Posterior cingulate gyrus (tissue), 11 donors: ENCODE measurements at places on chromosomes 3 and 15.
A peak's percentile ranks its signal among the peaks of the same experiment; 100 is the strongest.

- no peak for DNase-seq
Measured at GRCh38 chr3:37287776-37288175, 113.4 kb upstream of the LRRFIP2 start.

GRCh38 chr15:83692746-83693581 lies 39.0 kb downstream of the ADAMTSL3 start:
- DNase-seq: no peak

GRCh38 chr3:2352134-2352762 lies 253.6 kb downstream of the CNTN4 start:
- DNase-seq: peak; percentile 70

GRCh38 chr15:100307241-100308212 lies 34.2 kb downstream of the ADAMTS17 start:
- DNase-seq: no peak

DNA sequence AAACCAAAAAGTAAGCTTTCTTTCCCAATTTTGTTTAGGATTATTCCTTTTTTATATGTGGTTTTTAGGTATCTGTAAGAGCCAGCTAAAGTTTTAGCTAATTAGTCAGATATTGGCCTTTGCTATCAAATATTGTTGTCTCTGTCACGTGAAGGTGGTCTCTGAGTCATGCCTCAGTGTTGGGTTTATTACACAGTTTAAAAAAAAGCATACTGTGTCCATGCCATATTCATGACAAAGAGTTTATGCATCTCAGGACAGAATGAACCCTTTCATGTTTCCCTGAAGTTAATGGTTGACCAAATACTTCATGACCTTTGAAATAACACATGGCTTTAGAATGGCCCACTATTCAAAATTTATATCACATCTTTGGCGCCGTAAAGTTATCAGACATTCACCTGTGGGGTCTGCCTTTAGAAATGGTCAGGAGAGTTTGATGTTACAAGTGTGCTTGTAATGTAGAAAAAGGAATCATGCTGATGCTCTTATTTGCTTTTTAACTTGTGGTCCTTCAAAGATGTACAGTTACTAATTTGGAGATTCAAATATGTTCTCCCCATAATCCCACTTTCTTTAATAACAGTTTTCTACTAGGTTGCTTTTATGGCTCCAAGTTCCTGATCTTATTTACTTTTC lies 101.5 kb downstream of the MYRIP start:
- no peak for DNase-seq

GRCh38 chr3:176807938-176808337 lies 389.3 kb downstream of the TBL1XR1 start:
- no peak for DNase-seq

- DNase-seq: no peak
Measured at GRCh38 chr15:32736701-32737061, 18.9 kb downstream of the GREM1 start.

- no peak for DNase-seq
Measured at GRCh38 chr3:122975163-122975923, 52.2 kb downstream of the SEMA5B start.

GRCh38 chr3:140494970-140495369 lies 182.9 kb upstream of the TRIM42 start:
- no peak for DNase-seq

- DNase-seq: no peak
Measured at GRCh38 chr3:8555113-8555661, 53.6 kb downstream of the LMCD1 start.

DNA sequence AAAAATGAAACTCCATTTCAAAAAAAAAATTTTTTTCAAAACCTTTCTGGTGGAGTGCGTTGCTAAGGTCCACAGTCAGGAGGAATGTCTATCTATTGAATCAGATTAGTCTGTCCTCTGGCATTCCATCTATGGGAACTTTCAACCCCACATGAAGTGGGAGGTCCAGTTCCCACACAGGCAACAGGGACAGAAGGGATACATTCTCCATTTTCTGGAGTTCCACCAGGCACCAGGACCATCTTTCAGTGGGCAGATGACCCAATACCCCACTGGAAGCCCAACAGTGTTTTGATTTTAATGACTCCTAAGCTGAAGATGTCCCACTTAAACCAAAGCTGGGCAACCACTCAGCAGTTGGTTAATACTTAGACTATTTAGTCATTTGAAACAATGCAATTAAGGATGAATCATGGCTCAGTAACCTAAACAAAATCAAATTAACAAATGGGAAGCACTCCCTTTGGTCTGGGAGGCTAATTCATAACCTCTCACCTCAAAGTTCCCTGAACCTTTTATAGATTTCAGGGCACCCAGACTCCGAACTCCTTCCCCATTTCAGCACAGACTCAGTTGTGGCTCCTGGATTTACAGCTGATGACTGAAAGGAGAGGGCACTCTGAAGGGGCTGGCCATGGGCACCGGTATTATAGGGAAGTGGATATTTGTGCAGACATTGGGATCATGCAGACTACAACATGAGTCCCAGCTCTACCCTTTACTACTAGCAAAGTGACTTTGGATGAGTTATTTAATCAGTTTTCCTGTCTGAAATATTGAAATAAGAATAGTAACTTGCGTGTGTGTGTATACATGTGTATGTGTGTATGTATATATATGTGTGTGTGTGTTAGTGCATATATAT lies 264.3 kb upstream of the LRTM1 start:
- DNase-seq: no peak

- DNase-seq: peak; percentile 82
Measured at GRCh38 chr15:100783760-100784492, 95.7 kb upstream of the ALDH1A3 start.

GRCh38 chr15:30788595-30788994 lies 115.1 kb upstream of the FAN1 start:
- no peak for DNase-seq

DNA sequence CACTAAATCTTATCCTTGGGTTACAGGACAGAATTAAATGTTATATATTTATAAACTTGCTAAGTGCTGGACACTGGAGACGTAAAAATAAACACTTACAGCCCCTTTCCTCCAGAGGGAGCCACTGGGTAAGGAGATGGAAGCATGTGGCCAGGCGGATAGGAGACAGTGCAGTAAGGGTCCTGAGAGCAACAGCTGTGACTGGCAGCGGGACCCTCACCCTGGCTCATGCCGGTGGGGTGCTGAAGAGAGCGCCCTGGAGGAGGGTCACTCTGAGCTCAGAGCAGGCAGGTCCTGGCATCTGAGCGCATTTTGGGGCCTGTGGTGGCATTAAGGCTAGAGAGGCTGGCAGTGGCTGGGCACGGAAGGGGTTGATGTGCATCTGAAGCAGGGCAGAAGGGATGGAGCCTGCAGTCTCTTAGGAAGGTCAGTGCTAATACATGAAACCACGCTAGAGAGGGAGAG lies 16.0 kb downstream of the SEC61A1 start:
- DNase-seq: no peak

GRCh38 chr3:23000371-23000770 lies 202.8 kb upstream of the UBE2E2 start:
- no peak for DNase-seq

GRCh38 chr15:68399096-68400065 lies 32.6 kb downstream of the ITGA11 start:
- no peak for DNase-seq

DNA sequence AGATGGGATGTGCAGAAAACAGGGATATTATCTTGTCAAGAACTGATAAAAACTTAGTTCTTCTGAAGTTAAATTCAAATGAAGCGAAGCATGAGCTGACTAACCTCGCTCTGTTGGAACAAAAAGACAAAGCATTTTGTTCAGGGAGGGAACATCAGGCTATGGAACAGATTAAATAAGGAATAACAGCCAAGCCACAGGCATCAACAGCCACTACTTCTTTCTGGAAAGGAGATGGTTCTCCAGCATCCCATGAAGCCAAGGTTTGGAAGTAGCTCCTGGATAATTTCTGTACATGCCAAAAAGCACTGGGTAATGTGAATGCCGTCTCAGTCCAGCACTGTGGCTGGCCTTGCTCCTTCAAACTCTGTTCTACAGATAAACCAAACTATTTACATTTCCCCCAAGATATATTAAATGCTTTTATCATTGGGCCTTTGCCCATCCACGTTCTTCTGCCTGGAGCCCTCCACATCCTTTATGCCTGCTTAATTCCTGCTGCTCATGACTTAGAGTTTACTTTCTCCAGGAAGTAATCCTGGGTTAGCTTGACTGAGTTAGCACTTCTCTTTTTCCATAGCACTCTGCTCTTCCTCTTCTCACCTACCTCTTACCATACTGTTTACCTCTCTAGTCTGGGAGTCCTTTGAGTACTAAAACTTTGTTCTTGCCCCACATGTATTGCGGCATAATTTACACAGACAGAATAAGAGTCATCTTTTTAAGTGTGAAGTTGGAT lies 232.0 kb downstream of the CLSTN2 start:
- no peak for DNase-seq

DNA sequence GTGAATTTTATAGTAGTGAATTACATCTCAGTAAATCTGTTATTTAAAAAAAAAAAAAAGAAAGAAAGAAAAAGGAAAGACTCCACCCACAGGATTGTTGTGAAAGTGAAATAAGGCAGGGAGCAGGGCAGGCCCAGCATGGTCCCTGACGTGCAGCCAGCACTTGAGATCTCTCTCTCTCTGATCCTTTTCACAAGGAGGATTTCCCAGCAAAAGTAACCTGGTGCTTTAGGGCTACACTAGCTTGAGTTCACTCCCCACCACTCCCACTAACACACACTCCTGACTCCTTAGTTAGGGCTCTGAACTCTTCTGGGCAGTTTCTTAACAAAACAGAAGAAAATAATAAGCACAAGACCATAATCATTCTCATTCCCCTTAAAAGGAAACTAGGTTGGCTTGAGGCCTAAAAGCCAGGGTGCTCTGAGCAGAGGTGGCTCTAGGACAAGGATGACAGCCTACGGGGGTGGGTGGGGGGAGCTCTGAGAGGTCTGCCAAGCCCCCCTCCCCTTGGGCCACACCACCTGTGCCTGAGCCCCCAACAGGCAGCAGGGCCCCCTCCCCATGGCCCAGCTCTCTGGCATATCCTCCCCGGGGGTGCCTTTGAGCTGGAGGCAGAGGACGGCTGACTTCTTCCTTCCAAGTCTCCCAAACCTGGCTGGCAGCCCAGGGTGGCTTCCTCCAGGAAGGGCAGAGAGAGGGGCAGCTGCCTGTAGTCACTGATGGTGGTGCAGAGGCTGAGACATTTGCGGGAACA lies 856 bp downstream of the TMEM40 start:
- DNase-seq: no peak

- no peak for DNase-seq
Measured at GRCh38 chr3:120114376-120114775, 20.1 kb upstream of the GSK3B start.

DNA sequence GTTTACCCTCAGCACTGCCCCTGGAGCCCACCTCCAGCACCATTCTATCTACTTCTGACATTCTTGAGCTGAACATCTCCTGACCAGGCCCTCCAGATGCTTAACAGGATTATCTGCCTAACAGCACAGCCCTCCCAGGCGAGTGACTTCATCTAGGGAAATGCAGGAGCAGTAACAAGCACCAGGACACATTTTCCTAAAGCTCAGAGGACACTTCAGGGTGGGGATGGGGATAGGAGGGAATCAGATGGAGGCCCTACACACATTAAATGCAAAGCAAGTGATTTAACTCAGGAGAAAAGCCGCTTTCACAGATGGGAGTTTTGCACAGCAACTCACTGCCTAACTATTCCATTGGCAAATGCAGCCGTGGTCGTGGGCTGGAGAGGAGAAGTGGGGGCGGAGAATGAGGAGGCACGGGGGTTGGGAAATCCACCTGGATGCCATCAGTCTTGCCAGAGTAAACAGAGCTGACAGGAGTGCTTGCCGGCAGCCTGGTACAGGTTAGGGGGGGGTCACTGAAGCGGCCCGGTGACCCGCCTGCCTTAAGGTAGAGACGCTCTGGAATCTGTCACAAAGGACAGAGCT lies 21.3 kb upstream of the BNC1 start:
- no peak for DNase-seq

- no peak for DNase-seq
Measured at GRCh38 chr3:172607305-172608121, 84.3 kb upstream of the TNFSF10 start.

GRCh38 chr3:12679468-12679867 lies 15.6 kb upstream of the RAF1 start:
- DNase-seq: no peak

DNA sequence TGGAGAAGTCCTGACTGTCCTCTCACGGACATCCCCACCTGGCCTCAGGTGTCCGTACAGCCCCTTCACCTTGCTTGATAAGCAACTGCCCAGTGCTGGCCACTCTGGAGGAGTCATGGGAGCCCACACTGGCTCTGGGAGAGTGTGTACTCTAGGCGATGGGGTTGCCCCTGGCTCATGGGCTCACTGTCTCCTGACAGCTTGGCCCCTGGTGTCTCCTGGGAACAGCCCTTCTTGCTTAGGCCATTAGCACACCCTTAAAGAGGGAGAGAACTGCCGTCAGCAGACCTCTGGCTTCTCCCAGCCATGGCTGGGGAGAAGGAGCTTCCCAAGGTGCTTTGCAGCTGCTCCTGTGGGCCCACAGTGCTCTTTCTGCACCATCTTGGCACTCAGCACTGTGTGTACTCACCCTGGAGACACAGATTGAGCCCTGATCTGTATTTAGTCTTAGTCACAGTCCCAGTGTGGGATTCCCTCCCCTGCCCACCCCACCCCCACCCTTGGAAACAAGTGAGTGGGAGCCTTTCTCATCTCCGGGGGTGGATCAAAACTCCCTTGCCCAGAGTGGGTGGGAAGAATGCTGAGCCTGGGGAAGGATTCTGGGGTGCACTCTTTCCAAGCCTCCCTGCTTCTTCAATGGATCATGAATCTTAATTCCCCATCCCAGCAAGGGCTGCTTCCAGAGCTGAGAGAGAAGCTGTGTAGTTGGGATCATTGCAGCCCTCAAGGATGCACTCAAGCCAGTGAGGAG lies 83.5 kb upstream of the ADPGK start:
- no peak for DNase-seq

GRCh38 chr15:33639456-33639855 lies 328.7 kb downstream of the RYR3 start:
- no peak for DNase-seq

- DNase-seq: no peak
Measured at GRCh38 chr15:90580946-90581345, 51.2 kb downstream of the CRTC3 start.

DNA sequence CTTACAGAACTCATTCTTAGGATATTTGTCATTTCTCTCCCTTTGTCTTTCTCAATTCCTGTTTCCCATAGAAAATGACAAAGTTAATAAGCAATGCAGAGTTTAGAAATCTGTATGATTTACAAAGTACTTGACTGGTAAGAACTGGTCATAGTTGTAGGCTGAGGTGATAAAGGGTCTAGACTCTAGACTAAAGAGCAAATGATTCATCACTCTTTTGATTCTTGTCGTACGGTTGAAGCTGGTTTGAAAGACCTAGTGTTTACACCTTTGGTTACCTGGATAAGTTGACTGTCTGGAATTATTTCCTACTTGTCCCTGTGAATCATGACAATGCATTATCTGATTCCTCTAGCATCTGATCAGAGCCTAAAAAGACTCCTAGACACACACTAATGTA lies 58.9 kb upstream of the TP63 start:
- DNase-seq: no peak

DNA sequence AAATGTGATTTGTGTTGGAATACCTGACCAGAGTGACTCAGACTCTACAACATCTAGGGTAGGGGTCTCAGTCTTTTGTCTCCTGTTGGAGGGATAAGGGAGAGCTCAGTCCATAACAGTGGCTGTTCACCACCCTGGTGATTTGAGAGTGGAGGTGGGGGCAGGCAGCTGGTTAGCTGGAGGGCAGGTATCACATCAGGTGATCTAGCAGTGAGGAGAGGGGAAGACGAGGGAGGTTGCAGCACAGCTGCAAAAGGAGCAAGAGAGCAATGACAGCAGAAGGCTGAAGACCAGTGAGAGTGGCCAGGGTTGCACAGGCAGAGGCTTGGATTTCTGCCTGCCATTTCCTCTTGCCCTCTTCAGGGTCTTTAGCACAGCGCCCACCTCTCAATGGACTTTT lies 38.4 kb downstream of the PLCL2 start:
- no peak for DNase-seq

GRCh38 chr3:59547874-59548273 lies 498.0 kb upstream of the CFAP20DC start:
- no peak for DNase-seq
